Epithelial cell of umbilical artery (primary cell): ENCODE measurements at places on chromosomes 5 and 9. TPM values are rescaled to one million over a fixed set of nuclear protein-coding genes. Genes with fewer than 3 reads are reported as not detected.

Gene STK32A
- not detected in 2 replicates for total RNA-seq

Gene PCDHGC4
- 0.32 and 0.46 TPM in 2 replicates for total RNA-seq

Gene SLCO4C1
- under 0.01 TPM in 1 of 2 replicates, not detected in the other for total RNA-seq

Gene ZNF618
- total RNA-seq = 10.7 and 12.5 TPM in 2 replicates

Gene NRARP
- total RNA-seq = 25.1 and 46.1 TPM in 2 replicates
